Stimulated activated CD8-positive, alpha-beta memory T cell treated with anti-CD3 and anti-CD28 coated beads, Interleukin-2, amount 100 ng/mL, for 1 hour (primary cell): ENCODE measurements at places on chromosomes 4 and X.

DNA sequence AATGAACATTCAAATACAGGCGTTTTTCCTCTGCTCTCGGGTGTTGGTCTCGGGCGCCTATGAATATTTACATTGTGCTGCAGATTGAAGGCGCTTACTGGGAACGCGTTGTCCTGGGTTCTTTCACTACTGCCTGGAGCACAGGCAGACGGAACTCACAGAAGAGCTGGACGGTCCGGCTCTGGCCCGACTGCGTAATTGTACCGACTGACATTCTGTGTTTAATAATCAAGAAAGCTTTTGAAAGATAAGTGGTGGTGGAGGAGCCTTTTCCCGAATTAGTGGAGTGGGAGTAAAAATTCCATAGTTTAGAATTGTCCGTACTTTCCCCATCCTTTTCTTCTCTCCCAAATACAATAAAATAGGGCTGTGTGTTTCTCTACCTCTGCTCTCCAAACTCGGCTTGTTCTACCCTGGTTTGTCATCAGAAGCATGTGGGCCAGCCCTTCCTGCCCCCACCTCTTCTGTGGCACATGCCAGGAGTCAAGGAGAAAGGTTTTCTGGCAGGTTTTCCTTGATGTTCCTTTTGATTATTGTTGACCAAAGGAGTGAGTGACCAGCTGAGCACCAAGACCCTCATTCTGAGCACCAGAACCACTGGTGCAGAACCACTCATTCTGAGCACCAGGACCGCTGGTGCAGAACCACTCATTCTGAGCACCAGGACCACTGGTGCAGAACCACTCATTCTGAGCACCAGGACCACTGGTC lies 2.3 kb downstream of the FHDC1 start:
- no peak for DNase-seq

DNA sequence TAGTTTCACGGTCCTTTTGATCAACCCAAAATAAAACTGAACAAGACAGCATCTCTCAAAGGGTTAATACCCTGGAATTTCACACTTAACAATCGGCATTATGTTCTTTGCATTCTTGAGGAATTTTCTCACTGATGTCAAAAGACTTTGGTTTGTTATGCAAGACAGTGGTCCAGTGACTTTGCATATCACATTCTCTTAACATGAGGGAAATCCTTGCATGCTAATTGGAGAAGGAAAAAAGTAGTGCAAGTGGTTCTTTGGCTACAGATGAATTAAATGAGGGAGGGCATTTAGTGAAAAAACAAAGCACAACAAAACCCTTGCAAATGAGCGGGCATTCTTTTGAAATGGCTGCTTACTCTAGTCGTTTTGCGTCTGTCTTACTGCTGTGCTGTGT lies 105.1 kb upstream of the LIMCH1 start:
- no peak for DNase-seq

DNA sequence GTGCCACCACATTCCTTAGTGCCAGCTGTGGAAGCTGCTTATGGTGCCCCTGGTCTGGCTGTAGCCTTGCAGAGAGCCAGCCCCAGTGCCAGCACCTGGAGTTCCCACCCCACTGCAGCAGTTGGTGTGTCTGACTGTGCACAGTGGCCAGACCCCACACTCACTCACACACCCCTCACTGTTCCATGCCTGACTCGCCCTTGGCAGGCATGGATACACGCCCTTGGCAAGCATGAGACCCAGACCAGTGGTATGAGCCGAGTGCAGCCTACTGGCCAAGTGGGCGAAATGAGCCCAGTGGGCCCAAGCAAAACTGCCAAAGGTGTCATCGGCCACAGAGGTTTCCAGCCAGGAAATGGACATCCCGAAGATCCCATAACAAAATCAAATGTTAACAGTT lies 27.4 kb downstream of the NAA11 start:
- no peak for DNase-seq

DNA sequence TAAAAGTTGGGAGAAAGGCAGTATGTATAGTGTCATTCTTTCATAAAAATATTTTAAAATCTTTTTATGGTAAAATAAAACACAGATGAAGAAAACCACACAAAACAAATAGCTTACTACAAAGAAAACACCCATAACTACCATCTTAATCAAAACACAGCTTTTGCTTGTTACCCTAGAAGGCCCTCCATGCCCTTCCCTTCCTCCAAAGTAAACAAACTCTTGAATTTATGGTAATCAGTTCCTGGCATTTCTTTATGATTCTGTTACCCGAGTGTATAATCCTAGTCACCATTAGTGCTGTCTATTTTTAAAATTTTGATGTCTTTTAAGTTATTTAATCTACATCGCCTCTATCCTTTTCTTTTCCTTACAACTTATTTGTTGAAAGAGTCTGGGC lies 170.9 kb downstream of the APBB2 start:
- no peak for DNase-seq

- DNase-seq, result no peak
Observed at GRCh38 chr4:143285696-143286437, 50.8 kb upstream of the GAB1 start.

GRCh38 chr4:174526731-174527130 lies 4.4 kb upstream of the HPGD start:
- DNase-seq, result no peak

DNA sequence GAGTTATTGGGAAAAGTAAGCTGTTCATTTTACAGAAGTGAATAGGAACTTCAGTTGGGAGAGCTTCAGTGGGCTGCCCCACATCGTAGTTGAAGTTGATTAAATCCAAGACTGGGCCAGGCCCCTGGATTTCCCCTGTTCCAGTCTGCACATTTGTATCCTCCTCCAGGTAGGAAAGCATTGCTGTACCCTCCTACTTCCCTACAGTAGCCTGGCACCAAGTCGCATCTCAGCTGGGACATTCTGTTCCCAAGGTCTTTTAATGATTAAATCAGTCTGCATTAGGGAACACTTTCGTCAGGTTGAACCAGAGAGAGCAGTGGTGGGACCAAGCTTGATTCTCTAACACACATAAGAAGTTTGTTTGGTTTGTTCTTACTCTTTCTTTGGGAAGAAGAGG lies 165.8 kb upstream of the PPARGC1A start:
- no peak for DNase-seq

GRCh38 chrX:9638871-9639270 lies 126.8 kb downstream of the GPR143 start:
- no peak for DNase-seq
